Memory B cell (primary cell): ENCODE measurements at places on chromosomes 13 and 19.

- no peak for DNase-seq
These were observed 4.8 kb downstream of the TNFSF9 start for GRCh38 chr19:6535558-6536137.

DNA sequence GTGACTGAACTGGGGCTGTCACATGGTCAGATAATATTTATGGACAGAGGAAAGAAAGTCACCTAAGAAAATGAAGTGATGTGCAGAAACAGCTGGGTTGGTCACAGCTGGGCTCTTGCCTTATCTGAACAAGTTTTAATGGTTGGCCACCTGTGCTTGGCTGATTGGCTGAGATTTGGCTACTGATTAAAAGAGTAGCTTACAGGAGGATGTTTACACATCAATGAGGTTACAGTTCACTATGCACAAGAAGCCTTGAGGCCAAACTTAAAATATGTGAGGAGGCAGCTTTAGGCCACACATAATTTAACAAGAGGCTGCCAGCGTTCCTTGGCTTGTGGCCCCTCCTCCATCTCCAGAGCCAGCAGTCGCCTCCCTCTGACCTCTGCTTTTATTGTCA lies 99.2 kb upstream of the C1QTNF9B start:
- no peak for DNase-seq

- DNase-seq = peak; percentile 43
These were observed 1.5 kb upstream of the HCN2 start for GRCh38 chr19:588093-588740.

- no peak for DNase-seq
These were observed 5.2 kb downstream of the ZIC2 start for GRCh38 chr13:99986741-99987140.

DNA sequence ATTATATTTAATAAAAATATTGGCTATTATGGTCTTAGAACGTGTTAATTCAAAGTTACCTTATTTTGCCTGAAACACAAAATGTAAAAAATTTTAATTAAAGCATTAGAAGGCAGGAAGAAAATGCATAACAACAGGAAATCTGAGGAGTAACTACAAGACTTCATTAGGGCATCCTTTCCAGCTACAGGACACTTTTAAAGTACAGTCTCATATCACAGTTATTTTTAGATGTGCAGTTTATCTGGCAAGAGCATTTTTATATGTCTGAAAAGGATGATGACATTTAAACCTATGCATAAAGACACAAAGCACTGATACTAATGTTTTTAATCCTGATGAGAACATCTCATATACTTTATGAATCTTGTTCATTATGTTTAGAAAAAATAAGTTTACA lies 247.5 kb downstream of the VWA8 start:
- DNase-seq = no peak

- peak; percentile 28 for DNase-seq
These were observed 2.7 kb downstream of the PRKACA start for GRCh38 chr19:14114854-14115253.

GRCh38 chr19:28985201-28985600 lies 227.8 kb downstream of the UQCRFS1 start:
- DNase-seq = no peak

DNA sequence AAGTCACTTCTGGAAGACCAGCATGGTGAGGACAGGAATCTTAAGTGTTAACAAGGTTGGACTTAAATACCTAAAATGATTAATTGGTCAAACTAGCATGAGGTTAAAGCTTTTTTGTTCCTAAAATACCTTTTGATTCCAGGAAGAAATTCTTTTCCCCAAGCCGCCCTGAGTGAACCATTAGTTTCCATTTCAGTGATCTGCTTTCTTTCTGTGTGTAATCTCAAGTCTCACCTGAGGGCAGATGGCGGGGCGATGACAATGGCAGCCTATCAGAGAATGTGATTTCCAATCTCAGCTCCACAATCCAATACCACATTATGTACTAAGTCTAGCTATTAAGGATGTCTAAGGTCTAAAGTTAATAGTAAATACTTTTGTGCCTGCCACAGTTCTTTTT lies 390.9 kb upstream of the SGCG start:
- no peak for DNase-seq

DNA sequence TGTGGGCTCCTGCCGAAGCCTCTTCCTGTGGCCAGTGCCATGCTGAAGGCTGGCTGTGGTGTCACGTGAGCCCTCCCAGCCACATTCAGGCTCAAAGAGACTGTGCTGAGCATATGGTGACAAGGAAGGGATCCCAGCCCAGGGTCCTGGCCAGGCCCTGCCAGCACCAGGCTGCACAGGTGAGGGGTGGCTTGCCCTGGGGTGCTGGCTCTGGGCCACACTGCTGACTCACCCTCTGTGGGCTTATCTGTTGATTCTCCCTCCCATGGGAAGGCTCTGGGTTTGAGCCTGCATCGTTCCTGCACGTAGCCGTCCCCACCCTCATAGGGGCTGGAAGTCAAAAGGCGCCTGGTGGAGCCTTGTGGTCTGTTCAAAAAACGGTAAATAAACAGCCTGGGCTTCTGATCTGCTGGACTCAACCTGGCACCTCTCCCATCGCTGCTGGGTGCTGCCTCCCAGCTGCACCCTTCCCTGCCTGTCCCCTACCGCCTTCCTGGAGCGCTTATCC lies 31.1 kb downstream of the DNM2 start:
- no peak for DNase-seq

DNA sequence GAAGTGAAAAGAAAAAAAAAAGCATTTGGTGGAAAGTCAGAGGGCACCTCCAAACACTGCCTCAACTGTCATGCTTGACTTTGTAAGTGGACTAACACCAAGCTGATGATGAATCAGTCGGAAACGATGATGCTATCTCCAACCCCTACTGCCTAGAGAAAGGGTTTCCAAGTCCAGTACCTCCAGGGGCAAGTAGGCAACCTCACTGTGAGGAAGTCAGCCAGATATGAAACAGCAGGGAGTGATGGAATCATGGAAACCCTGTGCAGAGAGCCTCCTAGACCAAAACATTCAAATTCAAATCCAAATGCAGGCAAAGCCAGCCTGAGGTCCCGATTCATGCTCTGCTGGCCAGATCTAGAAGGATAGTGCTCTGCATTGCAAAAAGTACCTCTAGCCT lies 100.9 kb upstream of the SERP2 start:
- DNase-seq = no peak
